Mesenteric fat pad (tissue), 1 donor: ENCODE measurements at places on chromosomes 2 and 18.

GRCh38 chr18:72114801-72115594 lies 429.1 kb downstream of the CBLN2 start:
- DNase-seq: no peak

DNA sequence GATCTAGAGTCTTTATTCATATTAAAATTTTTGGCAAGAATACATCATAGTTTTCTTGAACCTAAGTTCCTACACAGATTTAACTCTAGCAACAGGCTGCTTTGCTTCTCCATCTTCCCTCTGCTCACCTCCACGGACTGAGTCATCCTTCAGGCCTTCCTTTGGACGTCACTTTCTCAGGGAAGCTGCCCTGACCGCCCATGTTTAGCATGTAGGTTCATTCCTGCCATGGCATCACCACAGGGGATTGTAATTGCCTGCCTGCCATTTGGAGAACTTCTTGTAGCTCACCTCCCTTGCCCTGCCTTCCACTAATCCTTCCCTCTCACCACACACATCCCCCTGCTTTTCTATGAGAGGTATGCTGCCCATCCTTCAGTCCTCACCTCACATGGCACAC lies 43.9 kb upstream of the B3GNT2 start:
- no peak for DNase-seq

DNA sequence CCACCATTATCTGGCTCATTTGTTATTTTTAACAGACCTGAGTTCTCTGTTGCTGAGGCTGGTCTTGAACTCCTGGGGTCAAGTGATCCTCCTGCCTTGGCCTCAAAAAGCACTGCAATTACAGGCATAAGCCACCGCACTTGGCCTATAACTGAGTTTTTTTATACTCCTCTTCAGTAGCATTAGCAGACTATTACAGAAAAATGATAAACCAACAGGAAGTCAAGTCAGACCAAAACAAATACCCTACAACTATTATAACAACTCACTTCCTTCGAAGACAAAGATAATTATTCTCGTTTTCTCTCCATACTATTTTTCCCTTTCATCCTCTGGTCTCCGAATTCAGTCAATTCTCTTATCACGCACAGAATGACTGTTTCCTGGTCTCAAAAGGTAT lies 78.2 kb downstream of the MEMO1 start:
- DNase-seq: no peak

DNA sequence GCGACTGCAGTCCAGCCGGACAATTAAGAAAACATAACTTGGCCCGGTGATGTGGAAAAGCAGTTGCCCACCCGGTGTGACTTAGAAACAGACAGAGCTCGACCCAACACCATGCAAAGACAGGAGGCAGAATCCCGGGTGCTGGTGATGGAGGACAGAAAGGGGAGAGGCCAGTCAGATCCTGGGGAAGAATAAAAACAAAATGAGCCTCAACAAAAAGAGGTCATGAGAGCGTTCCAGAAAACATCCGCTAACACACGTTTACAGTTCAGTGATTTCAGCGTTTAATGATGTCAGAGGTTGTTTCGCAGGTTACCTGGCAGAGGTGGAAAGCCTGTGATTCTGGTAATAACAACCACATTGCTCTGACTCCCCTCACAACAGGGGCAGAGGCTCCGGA lies 111.9 kb downstream of the OSR1 start:
- no peak for DNase-seq

DNA sequence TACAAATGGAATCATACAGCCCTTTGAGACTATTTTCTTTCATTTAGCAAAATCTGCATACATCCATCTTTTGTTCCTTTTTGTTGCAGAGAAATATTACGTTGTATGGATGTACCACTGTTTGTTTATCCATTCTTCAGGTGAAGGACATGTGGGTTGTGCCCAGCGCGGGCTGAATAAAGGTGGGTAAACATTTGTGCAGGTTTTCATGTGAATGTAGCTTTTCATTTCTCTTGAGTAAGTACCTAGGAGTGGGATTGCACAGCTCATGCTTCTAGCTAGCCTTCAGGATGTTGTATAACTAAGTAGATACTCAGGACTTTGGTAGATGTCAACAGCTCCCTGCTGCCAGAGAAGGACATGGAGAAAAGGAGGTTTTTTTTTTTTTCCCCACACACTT lies 50.6 kb upstream of the SPRED2 start:
- DNase-seq: no peak

- DNase-seq: no peak
Observed at GRCh38 chr2:74447230-74447999, 5.7 kb upstream of the RTKN start.

DNA sequence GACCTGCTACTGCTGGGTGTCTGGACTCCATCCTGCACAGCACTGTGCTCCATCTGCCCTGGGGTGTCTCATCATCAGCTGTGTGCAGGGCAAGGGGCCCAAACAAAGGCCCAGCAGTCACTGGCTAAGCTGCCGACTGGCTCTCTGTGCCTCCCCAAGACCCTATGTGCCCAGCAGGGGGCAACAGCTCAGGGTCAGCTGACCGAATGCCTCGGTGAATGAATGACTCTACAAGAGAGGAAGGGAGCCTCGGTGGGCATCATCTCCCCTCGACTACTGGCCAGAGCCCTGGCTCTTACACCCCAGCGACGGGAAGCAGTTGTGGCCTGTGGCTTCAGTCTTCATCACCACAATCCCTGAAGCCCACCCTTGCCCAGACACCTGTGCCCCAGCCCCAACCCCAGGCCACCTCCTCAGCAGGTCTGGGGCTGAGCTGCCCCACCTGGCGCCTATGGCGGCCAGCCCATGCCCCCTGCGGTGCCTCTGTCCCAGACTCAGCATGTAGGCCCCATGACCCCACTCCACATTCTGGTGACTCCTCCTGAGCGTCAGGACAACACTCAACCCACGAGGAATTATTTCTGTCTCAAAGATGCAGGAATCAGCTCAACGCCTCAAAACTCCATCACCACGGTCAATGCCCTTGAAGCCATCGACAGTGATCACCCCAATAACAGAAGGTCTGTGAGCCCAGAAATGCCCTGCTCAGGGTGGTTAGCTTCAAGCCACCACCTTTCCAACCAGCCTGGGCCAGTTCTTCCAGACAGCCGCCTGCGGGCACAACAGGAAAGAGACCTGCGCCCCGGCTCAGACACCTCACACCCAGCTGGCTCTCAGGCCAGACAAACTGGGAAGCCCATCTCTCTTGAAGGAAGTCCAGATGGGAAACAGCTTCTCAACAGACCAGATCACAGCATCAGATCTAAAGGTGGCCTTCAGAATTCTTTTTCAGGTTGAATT lies 1.6 kb upstream of the GPR17 start:
- no peak for DNase-seq

GRCh38 chr2:206198677-206199076 lies 39.0 kb downstream of the EEF1B2 start:
- no peak for DNase-seq

DNA sequence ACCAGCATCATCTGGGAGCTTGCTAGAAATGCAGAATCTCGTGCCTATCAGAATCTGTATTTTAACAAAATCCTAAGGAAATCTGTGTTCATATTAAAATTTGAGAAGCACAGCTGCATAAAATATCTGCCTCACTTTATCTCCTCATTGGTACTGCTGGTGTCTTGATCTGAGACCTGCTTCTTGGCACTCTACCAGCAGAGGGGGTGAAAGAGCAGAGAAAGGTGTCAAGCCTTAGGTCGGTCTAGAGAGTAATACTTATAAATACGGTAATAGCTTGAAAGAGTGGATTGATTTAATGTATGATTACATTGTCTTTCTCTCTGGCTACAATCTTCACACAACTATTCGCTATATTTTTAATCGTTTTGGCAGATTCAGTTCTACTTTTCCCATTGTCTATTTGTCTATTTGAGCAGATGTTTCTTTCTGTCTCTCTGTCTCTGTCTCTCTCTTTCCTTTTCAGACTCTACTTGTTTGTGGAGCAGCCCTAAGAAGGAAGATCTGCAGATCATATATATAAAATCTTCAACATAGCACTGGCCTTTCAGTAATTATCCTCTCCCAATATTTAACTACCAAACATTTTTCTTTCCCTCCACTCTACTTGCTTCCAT lies 1.7 kb upstream of the GCG start:
- no peak for DNase-seq

DNA sequence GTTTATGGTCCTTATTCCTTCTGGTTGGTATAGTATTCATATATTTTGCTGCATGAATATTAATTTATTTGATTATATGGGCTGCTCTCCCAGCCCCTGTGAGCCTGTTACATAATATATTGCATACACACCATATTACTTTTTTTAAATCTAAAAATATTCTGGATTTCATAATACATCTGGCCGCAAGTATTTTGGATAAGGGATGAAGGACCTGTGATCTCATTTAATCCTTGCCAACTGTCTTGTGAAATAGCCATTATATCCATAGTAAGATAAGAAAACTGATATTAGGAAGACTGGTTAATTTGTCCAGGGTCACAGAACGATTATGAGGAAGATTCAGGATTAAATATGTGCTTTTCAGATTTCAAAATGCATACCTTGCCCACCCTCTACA lies 433.6 kb downstream of the LPIN1 start:
- no peak for DNase-seq

DNA sequence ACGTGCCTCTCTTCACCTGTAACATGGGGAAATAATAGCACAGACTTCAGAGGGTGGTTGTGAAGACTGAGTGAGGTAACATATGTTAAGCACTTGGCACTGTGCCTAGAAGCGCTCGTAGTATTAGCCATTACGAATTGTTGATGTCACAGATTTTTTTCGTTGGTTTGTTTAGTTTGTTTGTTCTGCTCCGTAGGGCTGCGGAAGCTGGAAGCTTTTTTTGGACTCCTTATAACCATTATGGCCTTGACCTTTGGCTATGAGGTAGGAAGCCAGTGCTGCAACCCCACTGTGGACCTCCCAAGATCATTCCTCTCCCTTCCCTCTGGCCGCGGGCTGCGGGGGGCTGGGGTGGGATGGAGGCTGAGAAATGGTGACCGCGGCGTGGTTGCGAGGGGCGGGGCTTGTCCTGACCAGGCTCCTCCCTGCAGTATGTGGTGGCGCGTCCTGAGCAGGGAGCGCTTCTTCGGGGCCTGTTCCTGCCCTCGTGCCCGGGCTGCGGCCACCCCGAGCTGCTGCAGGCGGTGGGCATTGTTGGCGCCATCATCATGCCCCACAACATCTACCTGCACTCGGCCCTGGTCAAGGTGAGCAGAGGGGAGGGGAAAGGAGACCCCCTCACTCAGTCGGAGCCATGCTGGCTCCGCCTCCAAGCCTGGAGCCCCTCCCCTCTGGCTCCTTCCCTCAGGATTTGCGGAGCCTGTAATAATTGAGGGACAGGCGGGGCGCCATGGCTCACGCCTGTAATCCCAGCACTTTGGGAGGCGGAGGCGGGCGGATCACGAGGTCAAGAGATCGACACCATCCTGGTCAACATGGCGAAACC lies 5.5 kb downstream of the SLC11A1 start:
- no peak for DNase-seq

DNA sequence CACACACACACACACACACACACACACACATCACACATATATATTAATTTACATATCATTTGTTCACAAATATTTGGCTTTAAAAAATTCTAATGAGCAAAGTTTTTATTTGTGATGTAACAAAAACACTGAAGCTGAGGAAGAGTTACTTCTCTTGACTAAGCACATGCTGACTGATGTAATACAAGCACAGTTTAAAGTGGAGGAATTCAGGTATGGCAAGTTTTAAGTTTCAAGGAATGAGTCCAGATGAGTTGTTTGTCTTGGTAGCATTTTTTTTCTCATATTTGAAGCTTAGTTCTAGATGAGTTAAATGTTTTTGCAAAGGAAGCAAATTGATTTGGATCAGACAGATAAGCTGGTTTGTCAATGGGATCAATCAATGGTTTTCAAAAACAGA lies 20.2 kb upstream of the CALCRL start:
- DNase-seq: no peak

- no peak for DNase-seq
Observed at GRCh38 chr18:27778441-27778840, 398.5 kb downstream of the CDH2 start.

GRCh38 chr2:188326290-188326668 lies 34.6 kb downstream of the GULP1 start:
- no peak for DNase-seq

- no peak for DNase-seq
Observed at GRCh38 chr2:45233301-45233700, 224.0 kb upstream of the SIX2 start.

DNA sequence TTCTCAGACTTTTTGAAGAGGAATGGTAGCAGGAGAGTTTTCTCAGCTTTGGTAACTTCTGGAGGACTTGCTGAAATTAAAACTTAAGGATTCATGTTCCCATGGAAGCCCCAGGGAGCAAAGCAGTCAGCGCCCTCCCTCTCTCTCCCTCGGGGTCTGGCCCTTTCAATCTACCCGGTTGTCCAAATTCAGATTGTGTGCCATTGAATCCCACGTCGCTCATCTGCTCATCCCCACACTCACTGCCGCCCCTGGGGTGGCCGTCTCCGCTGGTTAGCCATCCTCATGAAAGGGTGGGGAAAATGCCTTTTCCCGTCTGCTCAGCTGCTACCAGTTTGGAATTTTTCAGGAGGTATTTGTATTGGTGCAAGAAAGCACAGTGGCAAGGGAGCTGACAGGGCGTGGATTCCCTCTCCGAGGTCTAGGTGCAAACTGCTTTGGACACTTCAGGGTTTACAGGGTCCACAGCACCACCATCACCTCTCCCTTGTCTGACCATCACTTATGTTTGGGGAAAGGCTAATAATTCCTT lies 27.1 kb downstream of the MCFD2 start:
- DNase-seq: no peak

DNA sequence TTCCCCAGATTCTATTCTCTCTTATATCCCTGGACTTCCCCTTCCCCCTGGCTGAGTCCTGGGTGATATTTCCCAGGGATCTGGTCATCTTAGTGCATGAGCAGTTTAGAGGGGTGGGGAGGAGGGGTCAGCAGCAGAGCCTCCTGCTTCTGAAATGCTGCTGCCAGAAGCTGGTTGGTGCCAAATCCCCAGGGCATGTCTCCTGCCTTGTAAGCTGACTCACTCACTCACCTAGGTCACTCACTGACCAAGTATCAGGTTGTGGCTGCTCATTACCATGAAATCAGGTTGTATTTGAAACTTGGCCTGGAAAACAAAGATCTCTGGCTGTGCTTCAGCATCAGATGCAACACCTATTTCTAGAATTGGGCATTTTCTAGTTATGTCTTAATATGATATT lies 14.3 kb downstream of the GPR39 start:
- no peak for DNase-seq

DNA sequence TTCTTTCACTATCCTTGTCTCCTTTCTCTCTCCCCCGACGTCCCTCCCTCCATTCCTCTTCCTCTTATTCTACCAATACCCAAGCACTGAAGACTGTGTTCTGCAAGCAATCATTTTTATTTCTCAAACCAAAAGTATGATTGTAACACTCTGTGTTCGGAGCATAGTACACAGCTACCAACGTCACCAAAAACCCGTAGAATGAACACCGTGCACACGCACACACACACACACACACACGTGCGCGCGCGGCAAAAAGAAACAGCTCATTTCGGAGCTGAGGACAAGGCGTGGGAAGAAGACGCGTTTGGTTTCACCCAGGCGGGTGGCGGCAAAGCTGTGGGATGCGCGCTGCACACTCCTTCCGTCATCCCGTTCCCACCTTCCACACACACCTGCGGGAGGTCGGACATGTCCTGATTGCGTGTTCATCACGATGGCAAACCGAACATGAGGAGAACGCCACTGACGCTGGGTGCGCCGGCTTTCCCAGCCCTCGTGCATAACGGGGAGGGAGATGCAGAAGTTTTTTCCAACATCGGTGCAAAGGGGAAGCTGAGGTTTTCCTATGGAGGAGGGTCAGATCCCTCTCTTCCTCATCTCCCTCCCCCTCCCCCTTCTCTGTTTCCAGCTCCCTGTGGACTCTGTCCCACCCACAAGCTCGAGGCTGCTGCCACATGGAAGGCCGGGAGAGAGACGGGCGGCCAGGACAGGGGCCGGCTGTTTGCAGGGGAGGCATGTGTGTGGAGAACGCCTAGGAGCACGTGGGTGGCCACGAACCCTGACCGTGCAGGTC lies 20.4 kb downstream of the MBP start:
- DNase-seq: no peak
